Ovary (tissue), 10 donors: ENCODE measurements at places on chromosomes 11 and 22. TPM values are rescaled to one million over a fixed set of nuclear protein-coding genes. Genes with fewer than 3 reads are reported as not detected.

Gene MB
- not detected for total RNA-seq

Gene CTTN
- 233 TPM for total RNA-seq

Gene IGHMBP2
- 18.9 TPM for total RNA-seq

Gene KRTAP5-11
- not detected for total RNA-seq

Gene KRTAP5-1
- total RNA-seq: not detected

Gene FAM83F
- 0.66 TPM for total RNA-seq

Gene MPPED2
- total RNA-seq: 0.51 TPM

Gene OTOG
- total RNA-seq: not detected

DNA sequence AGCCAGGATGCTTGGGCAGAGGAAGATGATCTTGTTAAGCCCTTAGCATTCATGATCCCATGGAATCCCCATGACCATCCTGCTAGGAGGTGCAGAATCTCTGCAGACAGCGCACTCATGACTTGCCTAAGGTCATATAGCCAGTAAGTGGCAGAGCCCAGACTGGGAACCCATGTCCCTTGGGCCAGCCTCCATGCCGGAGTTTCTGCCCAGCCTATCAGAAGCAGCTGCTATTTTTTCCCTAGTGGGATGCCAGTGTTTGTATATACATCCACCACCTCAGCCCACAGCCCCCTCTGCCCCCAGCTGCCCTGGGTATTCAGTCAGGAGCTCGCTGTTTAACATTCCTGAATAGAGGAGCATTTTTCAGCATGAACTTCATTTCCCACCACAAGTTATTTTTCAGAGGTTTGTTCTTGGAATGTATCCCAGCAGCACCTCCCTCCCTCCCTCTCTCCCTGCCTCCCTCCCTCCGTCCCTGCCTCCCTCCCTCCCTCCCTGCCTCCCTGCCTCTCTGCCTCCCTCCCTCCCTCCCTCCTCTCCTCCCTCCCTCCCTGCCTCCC lies 34.4 kb upstream of the SUSD2 start:
- DNase-seq: peak; percentile 73

DNA sequence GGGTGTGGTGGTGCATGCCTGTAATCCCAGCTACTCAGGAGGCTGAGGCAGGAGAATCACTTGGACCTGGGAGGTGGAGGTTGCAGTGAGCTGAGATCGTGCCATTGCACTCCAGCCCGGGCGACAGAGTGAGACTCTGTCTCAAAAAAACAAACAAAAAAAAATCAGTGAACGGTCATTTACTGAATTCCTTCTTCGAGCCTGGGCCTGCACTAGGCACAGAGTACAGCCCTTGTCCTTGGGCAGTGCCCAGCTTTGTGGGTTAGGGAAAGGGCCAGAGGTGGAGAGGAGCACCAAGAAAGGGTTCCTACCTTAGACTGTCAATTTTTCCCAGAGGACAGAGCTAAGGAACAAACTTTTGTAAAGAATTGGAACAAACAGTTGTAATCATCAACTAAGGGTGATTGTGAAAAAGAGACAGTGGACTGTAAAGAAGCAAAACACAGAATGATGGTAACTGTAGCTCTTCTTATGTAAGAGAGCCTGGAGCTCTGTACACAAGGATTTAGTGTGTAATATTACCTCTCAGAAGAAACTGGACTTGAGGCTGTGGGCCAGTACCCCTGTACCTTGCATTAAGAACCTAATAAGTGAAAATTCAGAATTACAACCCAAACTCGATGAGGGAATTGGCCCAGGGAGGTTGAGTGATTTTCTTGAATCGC lies 10.8 kb downstream of the GVQW3 start:
- DNase-seq: no peak

GRCh38 chr11:68810164-68810563 lies 31.6 kb downstream of the CPT1A start:
- DNase-seq: no peak

DNA sequence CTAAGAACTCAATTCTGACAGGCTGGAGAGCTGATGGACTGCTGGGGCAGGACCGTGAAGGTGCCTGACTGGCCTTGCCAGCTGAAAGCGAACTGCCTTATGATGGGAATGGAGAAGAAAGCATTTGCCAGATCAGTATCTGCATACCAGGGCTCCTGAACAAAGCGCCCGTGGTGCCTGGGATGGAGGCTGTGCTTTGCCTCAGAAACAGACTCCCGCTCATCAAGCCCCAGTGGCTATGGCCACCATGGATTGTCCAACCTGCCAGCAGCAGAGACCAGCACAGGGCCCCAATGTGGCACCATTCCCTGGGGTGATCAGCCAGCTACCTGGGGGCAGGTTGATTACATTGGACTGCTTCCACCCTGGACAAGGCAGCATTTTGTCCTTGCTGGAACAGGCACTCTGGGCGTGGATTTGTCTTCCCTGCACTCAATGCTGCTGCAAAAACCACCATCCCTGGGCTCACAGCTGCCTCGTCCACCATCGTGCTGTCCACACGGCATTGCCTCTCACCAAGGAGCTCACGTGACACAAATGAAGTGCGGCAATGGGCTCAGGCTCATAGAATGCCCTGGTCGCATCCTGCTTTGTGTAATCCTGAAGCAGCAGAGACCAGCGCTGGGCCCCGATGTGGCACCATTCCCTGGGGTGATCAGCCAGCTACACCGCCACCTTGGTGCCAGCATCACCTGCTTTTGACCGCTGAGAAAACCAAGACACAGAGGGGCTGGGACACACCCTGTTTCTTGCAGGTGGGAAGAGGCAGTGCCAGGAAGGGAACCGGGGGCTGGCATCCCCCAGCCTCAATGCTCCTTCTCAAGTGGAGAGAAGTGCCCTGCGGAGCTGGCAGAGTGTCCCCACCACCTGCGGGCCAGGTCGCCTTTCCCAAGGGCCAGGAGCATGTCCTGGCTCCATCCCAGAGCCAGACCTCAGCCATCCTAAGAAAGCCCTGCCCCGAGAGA lies 1367.5 kb downstream of the BRD1 start:
- DNase-seq: no peak

GRCh38 chr22:40107244-40107643 lies 70.5 kb upstream of the TNRC6B start:
- DNase-seq: no peak

GRCh38 chr11:74162681-74163467 lies 7.9 kb downstream of the C2CD3 start:
- no peak for DNase-seq

DNA sequence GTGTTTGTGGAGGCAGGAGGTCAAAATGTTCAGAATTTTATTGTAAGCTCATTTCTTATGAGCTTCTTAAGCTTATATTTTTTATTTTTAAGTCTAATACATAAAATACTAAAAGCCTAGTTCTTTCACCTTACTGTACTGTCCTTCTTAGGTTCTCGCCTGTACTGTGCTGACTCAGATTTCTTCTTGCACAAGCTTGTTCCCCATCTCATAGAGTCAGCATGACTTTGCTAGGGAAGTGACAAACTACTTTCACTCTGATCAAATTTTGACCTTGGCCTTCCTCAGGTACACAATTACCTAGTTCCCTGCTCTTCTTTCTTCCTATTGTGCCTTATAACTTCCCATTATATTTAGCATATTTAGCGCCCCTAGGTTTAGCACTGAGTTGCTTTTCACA lies 81.5 kb downstream of the STK33 start:
- DNase-seq: no peak

DNA sequence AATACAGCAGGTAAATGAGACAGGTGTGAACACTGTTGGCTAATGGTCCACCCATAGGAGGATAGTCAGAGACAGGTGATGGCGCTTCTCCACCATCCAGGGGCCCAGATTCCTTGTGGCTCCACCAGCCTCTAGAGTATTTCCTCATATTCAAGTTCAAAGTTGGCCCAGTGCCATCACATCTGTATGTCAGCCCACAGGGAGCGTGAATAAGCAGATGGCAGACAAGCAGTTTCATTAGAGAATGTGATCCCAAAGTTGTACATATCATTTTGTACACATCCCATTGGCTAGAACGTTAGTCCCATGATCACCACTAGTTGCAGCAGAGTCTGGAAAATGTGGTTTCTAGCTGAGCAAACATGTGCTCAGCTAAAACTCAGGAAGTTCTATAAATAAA lies 11.0 kb upstream of the CWF19L2 start:
- no peak for DNase-seq

GRCh38 chr22:25148149-25148691 lies 51.4 kb upstream of the CRYBB3 start:
- no peak for DNase-seq

GRCh38 chr11:120017582-120018150 lies 120.2 kb downstream of the TRIM29 start:
- DNase-seq: no peak

DNA sequence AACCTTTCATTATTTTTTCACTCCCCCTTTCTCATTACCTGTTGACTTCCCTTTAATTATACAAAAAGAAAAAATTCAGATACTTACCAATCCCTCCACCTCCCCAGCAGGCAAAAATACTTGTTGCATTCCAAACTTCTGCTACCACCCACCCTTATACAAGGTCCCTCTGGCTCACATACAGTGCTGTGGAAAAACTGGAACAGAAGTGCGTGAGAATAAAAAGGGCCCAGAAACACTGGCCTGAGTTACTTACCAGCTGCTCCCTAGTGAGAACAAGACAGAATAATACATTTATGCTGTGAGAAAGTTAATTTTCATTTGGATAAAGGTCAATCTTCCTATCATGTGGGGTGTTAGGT lies 46.9 kb upstream of the RAPSN start:
- no peak for DNase-seq

GRCh38 chr11:65552388-65552951 lies 5.7 kb downstream of the LTBP3 start:
- no peak for DNase-seq

DNA sequence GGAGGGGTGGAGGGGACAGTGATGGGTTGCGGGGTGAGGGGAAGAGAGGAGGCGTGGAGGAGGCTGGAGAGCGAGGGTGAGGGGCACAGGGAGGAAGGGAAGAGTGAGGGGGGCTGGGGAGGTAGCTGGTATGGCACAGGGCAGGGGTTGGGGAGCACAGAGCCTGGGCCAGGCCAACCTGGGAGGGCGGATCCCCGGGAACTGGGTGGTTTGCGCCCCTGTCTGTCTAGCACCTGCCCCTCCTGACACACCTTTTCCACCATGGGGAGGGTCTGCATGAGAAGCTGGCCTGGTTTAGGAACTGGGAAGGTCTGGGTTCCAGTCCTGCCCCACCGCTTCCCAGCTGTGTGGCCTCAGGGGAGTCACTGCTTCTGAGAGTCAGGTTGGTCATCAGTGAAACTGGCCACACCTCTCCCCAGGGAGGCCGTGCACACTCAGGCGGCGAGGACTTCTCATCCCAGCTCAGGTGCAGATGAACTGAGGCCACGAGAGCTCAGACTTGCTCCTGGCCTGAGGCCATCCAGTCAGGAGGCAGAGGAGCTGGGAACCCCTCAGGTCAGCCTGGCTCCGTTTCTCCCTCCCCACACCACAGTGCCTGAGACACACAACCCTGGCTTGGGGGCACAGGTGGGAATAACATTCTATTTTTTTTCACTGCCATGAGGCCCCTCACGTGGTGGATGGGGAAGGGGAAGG lies 95.6 kb downstream of the PHF21B start:
- DNase-seq: no peak

- peak; percentile 2 for DNase-seq
Observed at GRCh38 chr11:105081412-105082150, 36.4 kb upstream of the CARD16 start.

DNA sequence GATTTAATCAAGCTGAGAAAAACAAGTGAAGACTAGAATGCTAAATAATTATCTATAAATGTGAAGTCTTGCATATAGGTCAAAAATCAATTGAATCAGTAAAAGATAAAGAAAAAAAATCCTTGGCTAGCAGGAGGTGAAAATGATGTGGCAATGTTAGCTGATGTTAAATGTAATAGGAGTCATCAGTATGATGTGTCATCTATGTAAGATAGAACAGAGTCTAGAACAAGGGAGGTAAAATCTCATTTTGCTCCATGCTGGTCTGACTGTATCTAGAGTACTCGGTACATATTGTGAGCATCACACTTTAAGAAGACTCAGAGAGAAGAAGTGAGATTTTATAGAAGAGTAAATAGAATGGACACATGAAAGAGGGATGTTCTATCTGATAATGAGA lies 721.2 kb downstream of the ETS1 start:
- no peak for DNase-seq

- no peak for DNase-seq
Observed at GRCh38 chr22:49825436-49825835, 2.2 kb downstream of the BRD1 start.

DNA sequence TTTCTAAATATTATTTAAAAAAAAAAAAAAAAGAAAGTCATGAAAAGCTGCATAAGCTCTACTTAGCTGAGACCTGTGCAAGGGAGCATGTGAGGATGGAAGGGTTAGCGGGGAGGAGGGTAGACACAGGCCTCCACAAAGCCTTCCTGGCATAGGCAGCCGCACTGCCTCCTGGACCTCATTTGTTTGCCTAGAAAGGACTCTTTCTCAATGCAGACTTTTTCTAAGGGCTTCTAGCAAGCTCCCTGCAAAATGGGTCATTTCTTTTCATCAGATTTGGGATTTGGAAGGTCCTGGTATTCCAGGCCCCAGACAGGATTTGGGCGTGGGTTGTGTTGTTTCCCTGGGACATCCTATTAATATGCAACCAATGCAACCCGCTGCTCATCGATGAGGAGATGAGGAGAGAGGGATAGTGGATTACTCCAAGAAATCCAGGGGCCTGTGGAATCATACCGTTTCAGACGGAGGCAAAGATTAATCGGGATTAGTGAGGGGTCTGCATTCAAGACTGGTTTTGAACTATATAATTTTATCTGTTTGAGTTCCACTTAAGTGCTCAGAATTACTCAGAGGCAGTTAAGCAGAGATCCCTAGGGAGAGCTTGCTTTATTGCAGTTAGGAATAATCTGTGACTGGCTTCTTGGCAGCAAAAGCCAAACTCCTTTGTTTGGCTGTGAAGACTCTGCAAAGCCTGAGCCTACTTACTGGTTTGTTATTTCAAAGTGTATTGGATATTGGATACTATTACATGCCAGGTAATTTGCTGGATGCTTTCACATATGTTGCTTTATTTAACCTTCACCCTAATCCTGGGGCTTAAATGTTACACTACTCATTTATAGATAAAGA lies 106.9 kb upstream of the NAV2 start:
- DNase-seq: no peak

DNA sequence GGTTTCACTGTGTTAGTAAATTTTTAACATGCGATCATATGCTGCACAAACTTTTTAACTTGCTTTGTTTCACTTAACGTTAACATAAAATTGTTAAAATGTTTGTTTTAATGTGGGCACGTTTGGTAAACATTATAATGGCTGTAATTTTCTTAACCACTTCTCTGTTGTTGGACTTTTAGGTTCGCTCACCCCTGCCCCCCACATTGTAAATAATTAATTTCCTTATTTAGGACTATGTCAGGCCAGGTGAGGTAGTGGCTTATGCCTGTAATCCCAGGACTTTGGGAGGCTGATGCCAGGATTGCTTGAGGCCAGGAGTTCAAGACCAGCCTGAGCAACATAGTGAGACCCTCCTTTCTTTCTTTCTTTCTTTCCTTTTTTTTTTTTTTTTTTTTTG lies 6.7 kb upstream of the DIXDC1 start:
- DNase-seq: no peak

DNA sequence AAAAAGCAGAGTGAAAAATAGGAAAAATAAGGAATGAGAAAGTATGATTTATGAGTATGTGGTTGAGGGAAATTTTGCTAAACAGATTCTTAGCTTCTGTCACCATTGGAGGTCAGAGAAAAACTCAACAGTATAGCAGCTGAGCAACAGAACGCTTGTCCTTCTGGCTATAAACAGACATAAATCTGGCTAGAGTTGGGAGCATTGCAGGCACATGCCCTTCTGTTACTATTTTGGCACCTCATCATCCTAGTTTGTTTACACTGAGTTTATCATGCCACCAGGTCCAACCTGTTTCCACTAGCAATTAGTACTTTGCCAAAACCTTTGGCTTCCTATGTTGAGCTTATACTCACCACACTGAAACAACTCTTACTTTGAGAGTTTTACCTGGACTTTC lies 6.9 kb downstream of the UBE4A start:
- no peak for DNase-seq

GRCh38 chr22:49355211-49355920 lies 472.3 kb downstream of the BRD1 start:
- DNase-seq: no peak
